ENCODE measurements at places on chromosomes 1 and 21.

- DNase-seq, result peak; percentile 40
These were observed 4.5 kb downstream of the CNR2 start for GRCh38 chr1:23908453-23909341.

DNA sequence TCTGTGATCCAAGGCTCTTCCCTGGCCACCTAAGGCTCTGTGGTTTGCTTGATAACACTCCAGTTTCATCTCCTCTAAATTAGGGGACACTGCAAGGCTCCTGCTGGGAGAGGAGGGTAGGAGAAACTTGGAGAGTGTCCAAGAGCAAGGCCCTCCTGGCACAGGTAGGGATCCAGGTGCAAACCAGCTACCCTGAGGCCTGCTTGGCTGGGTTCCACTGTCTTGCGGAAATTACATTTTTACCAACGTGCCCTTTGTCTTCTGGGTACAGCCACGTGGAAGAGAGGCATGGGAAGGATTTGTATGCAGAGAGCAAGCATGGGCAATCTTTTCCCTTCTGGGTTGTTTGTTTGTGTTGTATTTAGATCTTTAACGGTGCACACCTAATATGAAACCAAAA, 132.5 kb downstream of the PRDM2 start:
- DNase-seq, result no peak

- no peak for DNase-seq
These were observed 45.7 kb downstream of the PLPP3 start for GRCh38 chr1:56533621-56534020.

- no peak for DNase-seq
These were observed 510 bp upstream of the GNG5 start for GRCh38 chr1:84506729-84507453.

DNA sequence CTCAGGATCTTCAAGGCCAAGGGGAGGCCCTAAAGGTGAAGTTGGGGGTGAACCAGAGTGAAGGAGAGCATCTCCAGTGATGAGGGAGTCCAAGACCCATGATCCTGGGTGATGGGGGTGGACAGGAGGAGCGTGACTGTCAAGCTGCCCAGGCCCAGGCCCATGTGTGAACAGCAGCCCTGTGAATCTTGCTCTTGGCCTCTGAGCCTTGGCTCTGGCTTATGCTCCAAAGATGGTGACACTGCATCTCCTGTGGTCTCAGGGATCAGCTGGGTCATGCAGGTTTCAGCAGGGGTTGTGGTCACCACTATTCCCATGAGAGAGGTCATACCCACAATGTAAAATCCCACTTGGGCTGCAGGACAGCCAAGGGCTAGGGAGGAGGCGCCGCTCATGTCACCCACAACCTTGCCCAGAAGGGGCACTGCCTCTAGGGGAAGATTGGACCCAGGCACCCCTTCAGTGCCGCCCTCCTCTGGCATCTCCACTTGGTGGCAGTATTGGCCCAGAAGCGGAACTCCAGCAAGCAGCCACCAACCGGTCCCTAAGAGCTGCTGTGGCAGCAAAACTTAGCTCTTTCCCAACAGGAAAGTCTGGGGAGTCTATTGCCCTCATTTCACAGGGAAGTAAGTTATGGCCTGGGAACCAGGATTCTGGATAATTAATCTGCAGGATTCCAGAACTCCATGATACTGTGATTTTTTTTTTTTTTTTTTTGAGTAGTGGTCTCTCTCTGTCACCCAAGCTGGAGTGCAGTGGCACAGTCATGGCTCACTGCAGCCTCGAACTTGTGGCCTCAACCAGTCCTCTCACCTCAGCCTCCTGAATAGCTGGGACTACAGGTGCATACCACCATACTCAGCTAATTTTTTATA, 7.5 kb upstream of the WNT3A start:
- DNase-seq, result peak; percentile 77

DNA sequence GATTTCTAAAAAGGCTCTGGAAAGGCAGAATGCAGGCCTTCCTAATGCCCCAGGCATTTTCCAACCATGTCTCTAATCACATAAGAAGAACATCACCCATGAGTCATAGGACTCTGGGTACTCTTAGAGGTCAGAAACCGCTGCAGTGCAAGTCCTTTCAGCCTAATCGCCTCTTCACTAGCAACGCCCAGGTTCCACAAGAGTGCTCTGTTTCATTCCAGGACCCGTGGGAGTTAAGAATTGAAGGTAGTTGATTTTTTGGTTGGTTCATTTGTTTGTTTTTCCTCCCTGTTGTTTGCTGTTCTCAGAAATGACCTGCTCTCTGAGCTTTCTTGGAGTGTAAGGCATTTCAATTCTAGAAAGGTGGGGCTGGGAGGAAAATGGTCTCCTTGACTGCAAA, 123.2 kb downstream of the NR5A2 start:
- DNase-seq, result no peak

- DNase-seq, result no peak
These were observed 12.4 kb downstream of the RNF220 start for GRCh38 chr1:44417351-44418021.

DNA sequence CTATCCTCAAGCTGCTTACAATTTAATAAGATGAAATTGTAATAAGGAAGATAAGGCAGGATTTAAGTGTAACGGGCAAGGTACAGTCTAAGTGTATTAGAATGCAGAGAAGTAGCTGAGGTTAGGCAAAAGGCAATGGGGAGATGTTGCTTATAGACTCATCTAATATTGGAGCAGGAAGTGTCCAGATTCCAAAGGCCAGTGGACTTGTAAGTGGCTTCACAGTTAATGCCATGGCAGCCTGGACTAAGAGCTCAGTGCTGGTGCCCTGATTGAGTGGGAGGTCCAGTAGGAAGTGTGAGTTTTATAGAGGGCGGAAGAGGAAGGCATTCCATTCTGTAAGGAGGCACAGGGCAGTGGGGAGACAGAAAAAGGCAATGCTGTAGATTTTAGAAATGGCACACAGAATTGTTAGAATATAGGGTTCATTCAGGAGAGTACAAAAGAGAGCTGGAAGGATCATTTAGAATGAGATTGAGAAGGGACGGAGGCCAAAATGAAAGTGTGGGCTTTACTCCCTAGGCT, 12.6 kb downstream of the MAP3K21 start:
- no peak for DNase-seq

DNA sequence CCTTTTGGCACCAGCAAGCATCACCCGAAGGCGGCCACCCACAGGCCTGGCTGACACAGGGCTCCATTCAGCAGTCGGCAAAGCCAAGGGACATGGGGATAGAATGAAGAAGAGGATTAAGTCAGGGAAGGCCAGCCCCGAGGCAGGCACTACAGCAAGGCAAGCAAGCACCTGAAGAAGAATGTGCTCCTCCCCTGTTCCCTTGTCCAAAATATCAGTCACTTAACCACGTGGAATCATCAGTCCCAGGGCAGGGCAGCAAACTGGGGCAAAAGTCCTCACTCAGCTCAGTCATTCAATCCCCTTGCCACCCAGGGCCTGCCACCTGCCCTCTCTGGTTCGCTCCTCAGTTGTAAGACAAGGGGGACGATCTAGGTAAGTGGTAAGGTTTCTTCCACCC, 9.3 kb downstream of the KANK4 start:
- DNase-seq, result no peak

DNA sequence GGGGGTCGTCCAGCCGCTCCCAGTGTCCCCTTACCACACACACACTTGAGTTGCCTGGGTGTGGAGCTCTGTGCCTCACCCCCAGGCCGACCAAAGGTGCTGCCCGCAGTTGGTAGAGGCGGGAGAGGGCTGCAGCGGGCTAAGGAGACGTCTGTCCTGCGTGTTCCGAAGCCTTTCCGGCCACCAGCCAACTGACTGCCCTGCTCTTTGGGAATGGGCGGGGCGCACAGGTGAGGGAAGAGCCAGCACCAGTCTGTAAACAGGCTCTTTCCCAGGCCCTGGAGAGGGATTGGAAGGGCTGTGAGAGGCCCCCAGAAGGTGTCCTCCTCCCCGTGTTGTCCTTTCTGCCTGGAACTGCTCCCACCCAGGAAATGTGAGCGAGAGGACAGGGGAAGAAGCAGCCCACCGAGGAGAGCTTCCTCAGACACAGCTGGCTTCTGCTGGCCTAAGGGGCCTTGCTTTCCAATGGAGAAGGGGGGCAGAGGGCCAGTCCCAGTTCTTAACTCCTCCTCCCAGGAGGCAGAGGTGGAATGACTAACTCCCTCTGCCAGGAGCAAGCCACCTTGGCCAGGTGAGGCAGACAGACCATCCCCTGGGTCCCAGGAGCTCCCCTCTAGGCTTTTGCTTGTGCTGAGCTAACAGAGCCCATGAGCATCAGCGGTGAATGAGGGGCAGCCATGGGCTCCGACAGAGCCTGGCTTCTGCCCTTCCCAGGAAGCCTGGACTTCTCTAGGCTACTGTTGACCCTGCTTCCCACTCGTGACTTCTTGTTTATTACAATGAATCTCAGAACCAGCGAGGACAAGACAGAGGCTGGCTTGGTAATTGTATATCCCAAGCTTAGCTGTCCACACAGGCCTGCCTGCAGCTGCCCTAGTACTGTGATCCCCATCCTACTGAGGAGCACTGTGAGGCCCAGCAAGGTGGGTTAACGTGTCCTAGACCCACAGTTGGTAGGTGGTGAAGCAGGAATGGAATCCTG, 158.1 kb upstream of the COA6 start:
- DNase-seq, result no peak

DNA sequence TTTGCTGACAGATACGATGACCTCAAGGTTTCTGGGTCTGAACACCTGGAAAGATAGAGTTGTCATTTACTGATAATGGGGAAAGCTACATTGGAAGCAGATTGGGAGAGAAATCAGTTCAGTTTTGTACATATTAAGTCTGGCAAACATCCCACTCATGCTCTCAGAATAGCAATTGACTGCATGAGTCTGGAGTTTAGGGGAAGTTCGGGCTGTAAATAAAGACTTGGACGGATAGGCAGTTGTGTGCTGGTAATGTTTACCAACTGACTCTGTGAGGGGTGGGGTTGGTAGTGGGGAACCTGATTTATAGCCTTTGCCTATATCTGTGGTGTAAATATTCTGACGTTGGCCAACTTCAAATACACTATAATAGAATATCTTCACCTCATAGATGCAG, 4.0 kb downstream of the H6PD start:
- DNase-seq, result no peak

- no peak for DNase-seq
These were observed 155.4 kb upstream of the DUSP10 start for GRCh38 chr1:221897321-221897721.

- DNase-seq, result peak; percentile 57
These were observed at the start of gene TNFRSF18 for GRCh38 chr1:1206376-1206965. Gene TNFRSF18, minus strand, starts transcription at chr1:1206592. Its CDS starts 21 bp downstream, at chr1:1206571.

DNA sequence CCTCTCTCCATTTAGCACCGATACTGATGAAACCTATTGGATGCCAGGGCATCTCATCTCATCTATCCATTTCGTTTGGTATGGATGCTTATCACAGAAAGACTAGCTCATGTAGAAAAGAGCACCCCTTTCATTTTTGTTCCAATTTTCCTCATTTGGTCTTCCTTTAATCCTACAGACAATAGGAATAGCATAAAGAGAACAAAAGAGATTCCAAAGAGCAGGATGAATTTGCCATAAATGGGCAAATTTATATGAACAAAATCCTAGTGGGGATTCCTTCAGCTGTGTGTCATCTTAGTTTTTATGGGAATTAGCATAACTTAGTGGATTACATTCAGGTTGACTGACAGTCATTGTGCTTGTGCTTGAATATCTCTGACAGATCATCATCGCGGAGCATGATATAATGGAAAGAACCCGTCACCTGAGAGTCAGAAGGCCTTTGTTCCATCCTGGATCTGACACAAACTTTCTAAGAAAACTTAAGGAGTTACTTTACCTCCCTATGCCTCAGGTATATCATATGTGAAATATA, 777.5 kb upstream of the ADGRL2 start:
- DNase-seq, result no peak

DNA sequence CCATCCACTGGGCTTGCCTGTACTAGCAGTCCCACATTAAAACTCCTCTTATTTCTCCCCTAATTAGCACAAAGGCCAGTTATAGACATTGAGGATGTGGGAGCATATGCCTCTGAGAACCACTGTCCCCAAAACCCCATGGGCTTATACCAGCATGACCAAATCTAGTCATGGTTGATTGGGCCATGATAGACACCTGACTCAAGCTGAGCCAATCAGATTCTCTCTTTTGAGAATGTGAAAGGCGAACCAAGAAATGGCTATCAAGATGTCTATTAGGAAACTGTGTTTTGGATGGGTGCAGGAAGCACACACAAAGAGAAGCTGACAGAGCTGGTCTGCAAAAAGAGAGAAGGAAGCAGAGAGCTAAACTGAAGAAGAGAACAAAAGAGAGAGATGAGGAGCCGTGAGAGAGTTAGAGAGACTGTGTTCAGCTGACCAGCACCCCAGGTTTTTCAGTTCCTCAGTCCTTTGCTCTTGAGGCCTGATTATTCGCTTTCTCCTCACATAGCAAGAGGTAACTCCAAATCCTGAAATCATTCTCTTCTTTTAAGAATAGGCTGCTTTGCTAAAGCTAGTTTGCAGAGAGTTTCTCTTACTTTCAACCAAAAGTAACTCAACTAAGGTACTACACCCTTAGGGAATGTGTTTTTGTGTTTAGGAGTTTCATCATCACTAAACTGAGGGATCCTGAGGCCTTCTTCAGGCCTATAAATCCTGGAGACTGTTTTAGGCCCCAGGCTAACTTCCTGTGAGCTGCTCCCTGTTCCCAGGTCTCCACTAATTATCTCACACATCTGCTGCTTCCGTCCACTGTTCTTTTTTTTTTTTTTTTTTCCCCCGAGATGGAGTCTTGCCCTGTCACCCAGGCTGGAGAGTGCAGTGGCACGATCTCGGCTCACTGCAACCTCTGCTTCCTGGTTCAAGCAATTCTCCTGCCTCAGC, 7.9 kb upstream of the TIPRL start:
- no peak for DNase-seq

- no peak for DNase-seq
These were observed 14.4 kb downstream of the URB2 start for GRCh38 chr1:229640455-229640854.

GRCh38 chr1:208344202-208344857, 100.1 kb upstream of the PLXNA2 start:
- DNase-seq, result no peak

- peak; percentile 68 for DNase-seq
These were observed 79.2 kb downstream of the TMEM53 start for GRCh38 chr1:44594871-44595735.

Data from CD4-positive, alpha-beta T cell treated with Interferon alpha-2 for 1 hour (primary cell).